ENCODE measurements at places on chromosomes 1 and 21.

DNA sequence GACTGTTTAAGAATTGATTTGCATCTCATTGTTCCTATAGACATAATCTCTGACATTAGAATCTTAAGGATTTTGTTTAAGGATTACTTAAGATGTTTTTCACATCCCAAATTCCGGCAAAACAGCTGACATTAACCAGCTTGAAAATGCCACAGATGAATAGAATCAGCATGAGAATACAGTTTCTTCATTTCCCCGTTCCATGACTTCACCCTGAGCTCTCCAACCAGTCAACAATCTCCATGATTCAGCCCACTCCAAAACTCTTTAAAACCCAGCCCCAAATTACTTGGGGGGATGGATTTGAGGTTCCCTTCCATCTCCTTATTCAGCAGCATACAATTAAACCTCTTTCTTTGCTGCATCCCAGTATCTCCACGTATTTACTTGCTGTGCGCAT, 201.0 kb downstream of the LYPLAL1 start:
- DNase-seq, result no peak

DNA sequence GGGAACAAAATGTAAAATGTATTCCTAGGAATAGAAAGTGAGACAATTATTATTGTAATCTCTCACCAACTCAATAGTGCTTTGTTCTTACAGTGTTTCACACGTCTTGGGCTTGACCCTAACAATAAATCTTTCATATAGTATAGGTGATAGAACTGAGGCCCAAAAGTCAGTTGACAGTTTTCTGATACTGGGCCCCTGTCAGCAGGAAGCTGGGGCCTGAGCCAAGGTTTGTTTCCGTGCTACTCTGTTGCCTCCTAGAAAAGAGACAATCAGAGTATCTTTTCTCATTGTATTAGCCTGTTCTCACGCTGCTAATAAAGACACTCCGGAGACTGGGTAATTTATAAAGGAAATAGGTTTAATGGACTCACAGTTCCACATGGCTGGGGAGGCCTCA, 5.0 kb downstream of the RRP1B start:
- DNase-seq, result no peak

DNA sequence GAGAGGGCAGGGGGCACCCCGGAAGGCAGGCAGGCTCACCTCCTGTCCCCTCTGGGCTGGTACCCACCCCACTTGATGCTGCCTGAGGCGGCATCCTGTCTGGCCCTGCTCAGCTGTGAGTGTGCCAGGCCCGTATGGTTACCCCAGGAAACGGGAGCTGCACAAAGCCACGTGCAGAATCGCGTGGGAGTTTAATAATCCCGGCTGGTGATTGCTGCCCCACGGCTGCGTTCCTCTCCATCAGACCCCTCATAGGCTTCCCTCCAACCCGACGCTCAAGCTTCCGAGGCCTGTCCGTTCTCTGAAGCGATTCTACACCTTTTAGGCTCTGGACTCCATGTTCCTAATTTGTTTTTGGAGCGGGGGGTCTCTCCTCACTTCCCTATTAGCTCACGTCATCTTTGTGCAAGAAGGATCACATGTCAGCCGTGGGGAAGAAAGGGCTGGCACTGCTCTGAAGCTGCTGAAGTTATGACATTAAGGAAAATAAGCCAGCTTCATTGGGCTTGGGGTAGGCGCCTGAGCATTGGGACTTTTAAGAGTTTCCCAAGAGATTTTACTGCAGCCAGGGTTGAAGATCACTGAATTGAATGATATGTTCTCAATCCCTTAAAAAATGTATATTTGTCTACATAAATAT, 1.1 kb upstream of the B3GALT5 start:
- DNase-seq, result no peak

DNA sequence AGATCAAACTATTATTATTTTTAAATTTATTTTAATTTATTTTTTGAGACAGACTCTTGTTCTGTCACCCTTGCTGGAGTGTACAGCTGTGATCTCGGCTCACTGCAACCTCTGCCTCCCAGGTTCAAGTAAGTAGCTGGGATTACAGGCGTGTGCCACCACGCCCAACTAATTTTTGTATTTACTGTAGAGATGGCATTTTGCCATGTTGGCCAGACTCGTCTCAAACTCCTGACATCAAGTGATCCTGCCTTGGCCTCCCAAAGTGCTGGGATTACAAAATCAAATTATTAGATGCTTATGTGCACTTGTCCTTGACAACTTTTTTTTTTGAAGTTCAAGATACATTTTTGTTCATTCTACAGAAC, 15.4 kb downstream of the LIN9 start:
- DNase-seq, result no peak

- DNase-seq, result no peak
These were observed 415.3 kb upstream of the C1orf87 start for GRCh38 chr1:60488847-60489246.

DNA sequence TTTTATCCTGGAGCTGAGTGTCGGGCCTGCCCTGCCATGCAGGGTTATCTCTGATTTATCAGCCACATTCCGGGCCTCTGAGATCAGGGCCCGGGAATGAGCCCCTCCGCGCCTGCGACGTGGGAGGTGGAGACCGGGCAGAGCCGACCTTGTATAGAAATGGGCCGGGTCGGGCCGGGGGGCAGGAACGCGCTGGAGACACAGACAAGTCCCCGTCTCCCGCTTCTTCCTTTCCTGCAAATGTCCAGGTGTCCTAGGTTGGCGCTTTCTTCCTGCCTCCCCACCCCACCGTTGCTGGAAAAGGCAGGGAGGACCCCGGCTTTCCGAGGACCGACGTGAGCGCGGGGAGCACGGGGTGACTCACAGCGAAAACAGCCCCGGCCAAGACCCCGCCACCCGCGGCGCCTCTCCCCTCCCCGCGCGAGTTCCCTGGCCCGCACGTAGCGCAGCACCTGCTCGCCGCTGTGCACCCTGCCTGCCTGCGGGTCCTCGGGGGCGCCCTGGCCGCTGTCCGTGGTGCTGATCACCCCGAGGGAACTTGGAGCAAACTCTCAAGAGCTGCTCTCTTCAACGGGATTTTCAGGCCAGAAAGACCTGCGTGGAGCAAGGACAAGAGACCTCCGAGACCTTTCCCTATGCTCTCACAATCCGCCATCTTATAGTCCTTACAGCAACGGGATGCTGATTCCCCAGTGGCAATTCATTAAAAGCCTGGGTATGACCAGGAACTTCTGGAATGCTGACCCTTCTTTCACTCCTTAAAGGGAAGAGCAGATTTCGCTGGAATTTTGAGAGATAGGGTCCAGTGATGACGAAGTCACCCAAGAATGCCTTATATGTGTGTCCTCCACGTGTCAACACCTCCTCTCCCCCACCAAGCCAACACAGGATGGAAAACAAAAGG, 475 bp upstream of the NPPB start:
- peak; percentile 43 for DNase-seq

DNA sequence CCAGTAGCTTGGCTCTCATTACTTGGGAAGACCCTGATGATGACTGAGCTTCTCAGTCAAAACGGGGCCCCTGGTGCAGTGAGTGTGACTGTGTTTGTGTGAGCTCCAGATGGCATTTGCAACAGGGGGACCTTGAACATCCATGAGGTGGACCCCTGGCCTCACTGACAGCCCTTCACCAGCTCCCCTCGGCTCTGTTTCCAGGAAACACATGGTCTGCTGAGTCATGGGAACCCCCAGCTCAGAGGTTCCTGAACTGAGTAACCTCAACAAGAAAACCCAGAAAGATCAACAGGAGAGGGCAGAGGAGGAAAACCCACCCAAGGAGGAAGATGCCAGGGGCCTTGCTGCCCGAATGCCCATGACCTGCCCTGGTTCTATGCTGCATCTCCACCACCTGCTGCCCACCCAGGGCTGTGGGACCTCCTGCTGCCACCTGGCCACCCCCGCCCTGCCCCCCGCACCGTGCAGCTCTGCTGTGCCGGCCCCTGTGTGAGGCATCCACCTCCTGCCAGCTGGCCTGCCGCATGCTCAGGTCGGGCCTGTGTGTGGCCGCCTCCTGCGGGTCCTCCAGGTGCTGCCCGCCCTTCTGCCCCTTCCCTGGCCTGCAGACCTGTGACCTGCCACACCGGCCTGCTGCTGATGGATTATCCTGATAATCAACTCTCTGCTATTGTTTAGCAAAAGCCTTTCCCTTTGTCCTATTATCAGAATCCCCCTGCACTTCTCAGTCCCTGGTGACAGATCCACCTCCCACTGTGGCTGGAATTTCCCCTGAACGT, 4.2 kb upstream of the KRTAP12-1 start:
- no peak for DNase-seq

DNA sequence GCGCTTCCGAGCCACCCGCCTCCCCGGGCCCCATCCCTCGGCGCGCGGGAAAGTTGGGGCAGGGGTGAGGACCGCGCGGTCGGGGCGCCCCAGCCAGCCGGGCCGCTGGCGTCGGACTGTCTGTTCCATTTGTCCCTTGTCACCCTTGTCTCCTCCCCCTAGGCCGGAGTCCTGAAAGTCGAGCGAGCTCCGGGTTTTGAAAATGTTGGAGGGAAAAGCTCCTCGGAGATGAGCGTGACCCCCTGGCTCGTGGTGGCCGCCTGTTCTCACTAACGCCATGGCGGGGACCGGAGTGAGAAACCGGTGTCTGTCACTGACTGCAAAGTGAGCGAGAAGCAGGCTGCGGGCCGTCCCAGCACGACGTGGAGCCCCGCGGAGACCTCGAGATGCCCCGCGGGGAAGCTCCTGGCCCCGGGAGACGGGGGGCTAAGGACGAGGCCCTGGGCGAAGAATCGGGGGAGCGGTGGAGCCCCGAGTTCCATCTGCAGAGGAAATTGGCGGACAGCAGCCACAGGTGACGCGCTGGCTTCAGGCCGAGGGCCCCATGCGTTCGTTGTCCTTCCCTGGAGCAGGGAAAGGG, 491 bp downstream of the PER3 start:
- DNase-seq, result no peak

DNA sequence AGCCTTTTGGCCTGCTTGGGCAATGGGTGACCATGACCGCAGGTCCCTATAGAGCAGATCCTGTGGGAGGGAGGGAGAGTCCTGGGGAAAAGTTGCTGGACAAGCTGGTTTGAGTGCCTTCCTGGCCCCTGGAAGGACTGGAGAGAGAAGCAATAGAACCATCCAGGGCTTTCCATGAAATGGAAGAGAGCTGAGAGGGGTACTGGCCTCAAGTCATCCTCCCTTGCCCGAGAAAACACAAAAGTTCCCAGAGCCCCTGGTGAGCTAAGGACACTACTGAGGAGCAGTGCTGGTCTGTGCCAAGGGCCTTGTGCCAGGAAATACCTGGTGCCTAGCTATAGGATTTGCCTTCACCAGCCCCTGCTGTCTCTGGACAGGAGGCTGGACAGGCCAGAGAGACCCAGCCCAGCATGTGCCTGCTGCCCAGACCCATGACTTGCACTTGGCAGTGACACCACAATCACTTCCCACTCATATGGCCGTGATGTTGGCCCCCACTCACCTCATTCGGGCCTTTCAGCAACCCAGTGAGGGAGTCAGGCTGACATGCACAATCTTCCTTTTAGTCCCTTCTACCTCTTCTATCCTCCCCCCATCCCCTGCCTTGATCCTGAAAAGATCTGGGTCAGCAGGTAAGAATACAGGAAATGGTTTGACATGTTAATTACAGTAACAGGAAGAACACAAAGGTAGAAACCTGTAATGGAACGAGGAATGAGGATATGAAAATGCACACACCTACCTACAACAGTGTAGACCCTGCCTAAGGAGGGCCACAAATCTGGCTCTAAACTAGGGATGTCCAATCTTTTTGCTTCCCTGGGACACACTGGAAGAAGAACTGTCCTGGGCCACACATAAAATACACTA, 7.0 kb downstream of the SH3BP5L start:
- no peak for DNase-seq

- no peak for DNase-seq
These were observed 29.6 kb upstream of the ID3 start for GRCh38 chr1:23588749-23589548.

DNA sequence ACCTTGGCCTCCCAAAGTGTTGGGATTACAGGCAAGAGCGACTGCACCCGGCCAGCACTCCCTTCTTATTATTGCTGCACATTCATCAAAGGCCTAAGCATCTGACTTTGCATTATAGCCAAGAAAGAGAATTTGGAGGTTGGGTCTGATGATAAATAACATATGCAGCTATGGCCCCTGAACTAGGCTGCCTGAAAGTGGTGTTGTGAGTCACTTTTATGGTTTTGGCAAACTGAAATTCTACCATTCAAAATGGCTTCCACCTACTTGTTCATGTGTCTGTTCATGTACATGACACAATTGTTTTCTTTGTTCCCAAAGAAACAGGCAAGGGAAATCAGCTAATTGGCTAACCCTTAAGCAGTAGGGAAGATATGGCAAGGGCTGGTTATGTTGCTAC, 25.0 kb upstream of the UAP1 start:
- DNase-seq, result no peak

DNA sequence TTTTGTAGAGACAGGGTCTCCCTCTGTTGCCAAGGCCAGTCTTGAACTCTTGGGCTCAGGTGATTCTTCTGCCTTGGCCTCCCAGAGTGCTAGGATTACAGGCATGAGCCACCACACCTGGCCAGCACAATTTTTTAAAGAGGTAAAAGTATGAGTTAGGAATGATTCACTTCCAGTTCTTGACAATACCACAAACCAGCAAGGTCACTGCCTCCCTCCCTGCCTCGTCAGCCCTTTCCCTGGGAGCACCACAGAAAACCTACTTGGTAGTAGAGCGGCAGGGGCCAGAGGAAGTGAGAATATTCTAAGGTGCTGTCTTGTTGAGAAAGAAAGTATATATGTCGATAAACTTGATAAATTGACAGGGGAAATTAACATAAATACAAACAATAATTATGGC, 10.8 kb upstream of the CDA start:
- DNase-seq, result no peak
